ENCODE measurements at places on chromosomes 3 and 15.

GRCh38 chr3:100759159-100759558, 49.9 kb downstream of the TFG start:
- ATAC-seq = no peak

GRCh38 chr3:101701696-101702634, 15.4 kb upstream of the RPL24 start:
- no peak for ATAC-seq

DNA sequence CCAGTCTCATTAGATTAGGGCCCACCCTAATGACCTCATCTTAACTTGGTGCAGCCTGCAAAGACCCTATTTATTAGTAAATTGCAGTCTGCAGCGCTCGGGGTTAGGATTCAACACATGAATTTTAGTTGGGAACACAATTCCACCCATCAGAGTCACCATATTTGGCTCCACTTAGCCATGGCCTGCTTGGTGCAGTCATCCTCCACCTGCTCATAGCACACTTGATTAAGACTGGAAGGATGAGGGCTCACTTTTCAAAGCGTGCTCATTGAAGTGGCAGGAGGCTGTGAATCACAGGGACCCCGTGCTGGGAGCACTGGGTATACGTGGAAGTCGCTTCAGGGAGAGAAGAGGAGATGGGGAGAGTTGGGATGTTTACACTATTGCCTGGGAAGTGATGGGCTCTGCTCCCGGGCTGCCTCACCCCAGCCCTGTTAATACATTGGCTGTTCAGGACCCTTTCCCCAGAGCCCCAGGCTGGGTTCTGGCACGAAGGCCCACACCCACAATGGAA, 68.2 kb downstream of the ASB7 start:
- no peak for ATAC-seq

- no peak for ATAC-seq
Observed at GRCh38 chr15:70566047-70566835, 197.1 kb downstream of the UACA start.

GRCh38 chr3:124026516-124026915, 34.6 kb upstream of the ROPN1 start:
- no peak for ATAC-seq

Data from esophagus mucosa (tissue), 1 donor.